NCI-H1694 treated with DMSO at 0.1 percent for 48 hours (cell line): ENCODE measurements at places on chromosomes 5 and 9.

DNA sequence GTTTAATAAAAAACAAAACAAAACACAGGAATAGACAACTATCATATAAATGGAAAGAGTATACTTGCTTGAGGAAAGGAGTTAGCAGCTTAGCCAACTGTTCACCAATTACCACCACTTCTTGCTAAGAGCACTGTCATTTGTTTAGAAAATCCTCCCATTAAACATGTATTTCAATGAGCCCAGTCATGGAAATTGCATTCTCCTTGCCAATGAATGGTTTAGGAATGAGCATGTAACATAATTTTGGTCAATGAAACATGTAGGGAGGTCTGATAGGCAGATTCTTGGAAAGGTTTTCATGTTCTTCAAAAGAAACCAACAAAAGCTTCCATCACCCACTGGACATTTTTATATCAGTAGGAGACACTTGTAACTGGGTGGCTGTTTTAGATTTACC, 502.8 kb upstream of the PAPPA start:
- no peak for DNase-seq

DNA sequence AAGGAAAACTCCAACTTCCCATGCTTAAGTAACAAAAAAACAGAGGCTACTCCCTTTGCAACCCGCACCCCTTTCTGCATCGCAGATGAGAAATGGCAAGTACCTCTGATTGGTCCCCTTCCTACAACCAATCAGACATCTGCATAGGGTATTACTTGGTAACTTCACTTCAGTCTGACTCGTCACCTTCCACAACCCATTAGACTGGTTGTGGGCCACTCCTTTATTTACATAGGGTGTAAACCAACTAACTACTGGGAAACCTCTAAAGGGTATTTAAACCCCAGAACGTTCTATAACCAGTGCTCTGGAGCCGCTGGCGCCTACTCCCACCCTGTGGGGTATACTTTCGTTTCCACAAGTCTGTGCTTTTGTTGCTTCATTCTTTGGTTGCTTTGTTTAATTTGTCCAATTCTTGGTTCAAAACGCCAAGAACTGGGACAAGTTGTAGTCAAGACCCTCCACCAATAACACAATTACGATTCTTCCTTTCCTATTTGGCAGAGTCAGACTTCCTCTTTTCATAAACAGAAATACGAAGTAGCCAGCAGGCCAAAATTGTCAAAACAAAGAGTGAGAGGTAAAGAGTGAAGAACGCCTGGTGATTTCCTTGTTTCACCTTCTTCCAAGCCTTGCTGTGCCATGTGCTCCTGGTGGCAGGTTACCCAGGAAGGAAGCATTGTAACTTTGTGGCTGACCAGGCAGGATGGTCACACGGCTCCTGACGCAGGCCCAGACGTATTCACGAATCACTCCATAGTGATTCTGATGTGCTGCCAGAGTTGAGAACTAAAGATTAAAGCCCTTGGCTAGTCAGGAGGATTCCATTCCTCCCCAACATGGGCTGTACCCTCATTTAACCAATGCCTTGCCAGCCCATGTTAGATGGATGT, 477.4 kb downstream of the ARHGEF28 start:
- no peak for DNase-seq

DNA sequence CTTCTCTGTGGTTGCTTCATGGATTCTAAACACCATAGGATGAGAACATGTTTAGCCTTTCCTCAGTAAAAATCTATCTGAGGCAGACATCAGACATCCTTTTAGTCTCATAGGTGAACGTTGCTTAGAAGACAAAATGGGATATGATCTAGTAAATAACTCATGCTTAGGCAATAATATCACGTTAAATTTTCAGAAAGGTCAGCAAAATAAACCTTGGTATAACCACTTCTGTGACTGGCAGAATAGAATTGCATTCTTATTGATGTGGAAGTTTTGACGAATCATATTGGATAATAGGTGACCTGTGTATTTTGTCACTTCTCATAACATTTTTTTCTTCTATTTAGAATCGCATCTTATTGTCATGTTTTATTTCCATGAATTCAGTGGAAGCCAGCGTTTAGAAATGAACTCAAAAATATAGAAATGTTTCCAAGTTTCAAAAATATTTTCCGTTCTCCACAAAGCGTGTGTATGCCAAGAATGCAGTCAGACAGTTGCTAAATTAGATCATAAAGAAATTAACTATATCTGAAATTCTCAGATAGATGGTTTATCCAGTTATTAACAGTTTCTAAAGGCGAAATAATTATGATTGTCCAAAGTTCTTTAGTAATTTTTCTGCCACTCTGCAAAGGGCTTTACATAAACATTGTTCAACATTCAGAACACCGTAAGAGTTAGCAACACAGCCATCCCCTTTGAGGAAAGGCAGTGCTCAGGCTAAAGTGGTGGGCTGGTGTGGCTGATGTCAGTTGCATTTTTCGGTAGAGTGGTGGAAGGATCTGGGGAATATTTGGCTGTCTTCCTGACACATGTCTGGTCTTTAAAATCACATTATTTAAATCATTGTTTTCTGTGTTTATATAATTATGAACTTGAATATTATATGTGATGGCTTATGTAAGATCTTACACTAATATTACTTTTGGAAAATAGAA, 827.2 kb downstream of the MTRR start:
- no peak for DNase-seq

DNA sequence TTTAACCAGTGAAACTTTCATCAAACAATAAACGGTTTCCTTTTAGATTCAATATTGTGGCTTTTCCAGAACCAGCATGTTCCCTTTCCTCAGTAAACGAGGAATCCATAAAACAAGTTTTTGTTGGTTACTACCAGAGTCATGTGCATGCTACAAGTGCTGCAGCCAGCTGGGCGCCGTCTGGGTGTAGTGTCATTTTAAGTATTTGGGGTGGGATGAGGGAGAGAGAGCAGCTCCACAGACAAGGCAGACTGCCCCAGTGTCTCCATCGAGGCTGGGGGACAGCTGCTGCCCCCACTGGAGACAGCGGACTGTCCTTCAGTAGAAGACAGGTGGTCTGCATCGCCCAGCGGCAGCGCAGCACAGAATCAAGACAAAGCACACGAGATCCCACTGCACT, 17.3 kb downstream of the ARPC5L start:
- no peak for DNase-seq
